Activated CD4-positive, alpha-beta memory T cell treated with anti-CD3 and anti-CD28 coated beads for 36 hours (primary cell): ENCODE measurements at places on chromosomes 16 and 17. TPM values are rescaled to one million over a fixed set of nuclear protein-coding genes. Genes with fewer than 3 reads are reported as not detected.

Gene HS3ST2
- not detected for total RNA-seq

Gene PIP4K2B
- 37.9 TPM for total RNA-seq

Gene KCNAB3
- total RNA-seq = 4.9 TPM

Gene KAT2A
- 38.6 TPM for total RNA-seq

Gene NOXO1
- total RNA-seq = not detected

DNA sequence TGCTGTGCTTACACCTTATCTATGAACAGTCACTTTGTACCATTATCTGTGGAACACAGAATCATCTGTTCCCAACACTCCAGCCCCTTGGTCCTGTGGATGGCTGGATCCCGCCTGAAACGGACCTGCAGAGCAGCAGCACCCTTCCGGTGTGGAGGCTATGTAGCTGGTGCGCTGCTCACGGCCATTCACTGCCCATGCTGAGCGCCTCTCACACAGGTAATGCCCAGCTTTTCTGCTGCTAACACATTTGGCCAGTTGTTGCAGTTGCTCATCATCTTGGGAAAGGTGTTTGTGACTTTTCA, 11.4 kb upstream of the PLK1 start:
- peaks cover 67% of the 10 kb centered on the region for H3K36me3 ChIP-seq
- DNase-seq = no peak
- no peak overlapping the region for H3K4me3 ChIP-seq
- no peak overlapping the region for H3K27ac ChIP-seq

GRCh38 chr16:85573696-85574641, 39.2 kb upstream of the GSE1 start:
- no peaks in the 10 kb centered on the region for H3K27me3 ChIP-seq
- peaks cover 5% of the 10 kb centered on the region for H3K36me3 ChIP-seq
- peaks cover 41% of the 10 kb centered on the region for H3K4me1 ChIP-seq
- H3K4me3 ChIP-seq = no peak overlapping the region
- no peak overlapping the region for H3K27ac ChIP-seq

- H3K4me1 ChIP-seq = no peaks in the 10 kb centered on the region
- peaks cover 6% of the 10 kb centered on the region for H3K27me3 ChIP-seq
- no peak overlapping the region for H3K4me3 ChIP-seq
Measured at GRCh38 chr16:54140057-54140787, 146.4 kb downstream of the IRX3 start.

DNA sequence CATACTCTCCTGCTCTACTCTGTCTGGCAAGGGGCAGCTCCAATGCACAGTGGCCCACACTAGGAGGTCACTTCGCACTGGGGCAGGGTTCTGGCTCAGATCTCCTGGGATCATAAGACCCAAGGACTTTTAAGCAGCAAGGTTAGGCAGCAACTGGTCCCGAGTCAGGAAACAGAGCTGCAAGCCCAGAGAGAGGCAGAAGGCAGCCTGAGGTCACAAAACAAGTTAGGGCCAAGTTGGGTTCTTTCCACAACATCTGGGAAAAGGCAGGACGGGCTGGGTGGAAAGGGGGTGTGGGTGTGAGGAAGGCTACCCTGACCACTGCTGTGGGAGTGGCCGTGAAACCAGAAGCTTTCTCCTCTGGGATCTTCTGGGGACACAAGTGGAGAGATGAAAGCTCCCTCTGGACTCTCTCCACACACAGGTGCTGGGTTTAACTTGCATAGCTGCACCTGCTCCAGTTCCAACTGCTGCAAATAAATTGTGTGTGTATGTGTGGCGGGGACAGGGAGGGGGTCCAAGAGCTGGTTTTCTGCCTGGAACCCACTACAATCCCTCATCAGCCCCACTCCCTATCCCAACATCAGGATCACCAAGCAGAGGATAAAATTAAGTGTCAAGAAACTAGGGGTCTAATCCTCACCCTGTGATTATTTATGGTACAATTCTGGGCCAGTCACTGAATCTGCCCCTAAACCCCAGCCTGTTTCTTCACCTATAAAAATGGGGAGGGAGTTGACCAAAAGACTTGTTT, 8.0 kb upstream of the TSPOAP1 start:
- peak; percentile 46 for DNase-seq
- peaks cover 74% of the 10 kb centered on the region for H3K36me3 ChIP-seq
- H3K27me3 ChIP-seq = peaks cover 6% of the 10 kb centered on the region
- H3K4me1 ChIP-seq = peaks cover 24% of the 10 kb centered on the region
- H3K4me3 ChIP-seq = peak overlapping the region; percentile 92

- DNase-seq = peak; percentile 16
- H3K27me3 ChIP-seq = peaks cover 18% of the 10 kb centered on the region
- peak overlapping the region; percentile 25 for H3K4me3 ChIP-seq
- no peak overlapping the region for H3K27ac ChIP-seq
- peaks cover 2% of the 10 kb centered on the region for H3K36me3 ChIP-seq
Measured at GRCh38 chr17:55266051-55266957, 1.5 kb downstream of the HLF start.

DNA sequence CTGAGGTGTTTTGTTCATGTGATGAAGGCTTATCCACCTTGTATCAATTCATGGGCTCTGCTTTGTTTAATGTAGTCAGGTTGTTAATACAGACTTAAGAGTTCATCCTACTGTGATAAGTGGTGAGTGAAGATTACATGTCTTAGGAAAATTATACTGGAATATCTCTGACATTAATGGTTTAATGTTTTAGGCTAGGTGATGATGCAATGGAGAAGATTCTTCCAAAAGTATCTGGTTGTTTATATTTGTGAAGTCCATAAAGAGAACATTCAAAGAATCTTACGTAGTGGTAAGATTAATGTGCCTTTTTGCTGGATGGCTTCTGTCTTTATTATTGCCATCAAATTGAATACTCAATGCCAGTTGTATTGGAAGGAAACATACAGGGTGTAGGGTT, 236.4 kb downstream of the BCAS3 start:
- H3K27ac ChIP-seq = no peak overlapping the region
- H3K36me3 ChIP-seq = peaks cover 14% of the 10 kb centered on the region
- H3K4me3 ChIP-seq = no peak overlapping the region
- DNase-seq = no peak

DNA sequence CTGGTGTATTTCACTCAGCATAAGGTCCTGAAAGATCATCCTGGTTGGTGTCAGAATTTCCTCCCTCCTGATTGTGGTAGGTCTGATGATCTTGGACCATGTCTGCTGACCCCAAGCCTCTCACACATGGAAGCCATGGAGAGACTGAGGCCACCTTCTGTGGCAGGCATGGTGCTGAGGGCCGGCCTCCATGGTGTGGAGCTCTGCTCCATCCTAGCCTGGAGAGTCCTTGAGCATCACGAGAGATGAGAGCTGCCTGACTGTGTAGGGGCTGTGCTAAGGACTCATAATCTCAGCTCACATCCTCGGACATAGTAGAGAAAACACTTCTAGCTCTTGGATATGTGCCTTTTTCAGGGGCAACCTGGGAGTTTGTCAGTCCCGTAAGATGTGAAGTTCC, 40.6 kb downstream of the MPRIP start:
- H3K4me1 ChIP-seq = peaks cover 18% of the 10 kb centered on the region
- no peaks in the 10 kb centered on the region for H3K27me3 ChIP-seq
- no peak overlapping the region for H3K4me3 ChIP-seq
- peaks cover 6% of the 10 kb centered on the region for H3K36me3 ChIP-seq
- no peak overlapping the region for H3K27ac ChIP-seq

DNA sequence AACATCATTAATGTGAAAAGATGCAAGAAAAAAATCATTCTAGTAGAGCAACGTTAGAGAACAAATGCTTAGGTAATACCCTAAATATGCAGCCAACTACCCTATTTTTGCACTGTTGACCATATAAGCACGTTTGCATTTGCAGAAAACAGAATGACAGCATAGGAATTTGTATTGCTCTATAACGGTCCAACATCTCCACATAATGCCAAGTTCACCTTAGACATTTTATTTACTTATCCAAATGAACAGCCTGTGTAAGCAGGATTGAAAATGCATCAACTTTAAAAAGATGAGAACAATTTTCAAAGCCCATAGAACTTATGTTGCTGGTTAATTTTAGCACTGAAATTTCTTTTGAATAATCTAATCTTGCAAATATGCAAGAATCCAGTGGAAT, 19.1 kb upstream of the RSL1D1 start:
- H3K27ac ChIP-seq = no peak overlapping the region
- no peaks in the 10 kb centered on the region for H3K27me3 ChIP-seq
- peaks cover 17% of the 10 kb centered on the region for H3K36me3 ChIP-seq
- no peak overlapping the region for H3K4me3 ChIP-seq
- DNase-seq = no peak

GRCh38 chr17:37714897-37715296, 30.0 kb downstream of the HNF1B start:
- no peak for DNase-seq
- H3K4me3 ChIP-seq = no peak overlapping the region
- no peak overlapping the region for H3K27ac ChIP-seq
- H3K27me3 ChIP-seq = peaks cover 19% of the 10 kb centered on the region

- H3K27me3 ChIP-seq = peaks cover 5% of the 10 kb centered on the region
- H3K4me1 ChIP-seq = no peaks in the 10 kb centered on the region
- H3K36me3 ChIP-seq = no peaks in the 10 kb centered on the region
- no peak overlapping the region for H3K27ac ChIP-seq
Measured at GRCh38 chr16:86038926-86039310, 140.0 kb downstream of the IRF8 start.

DNA sequence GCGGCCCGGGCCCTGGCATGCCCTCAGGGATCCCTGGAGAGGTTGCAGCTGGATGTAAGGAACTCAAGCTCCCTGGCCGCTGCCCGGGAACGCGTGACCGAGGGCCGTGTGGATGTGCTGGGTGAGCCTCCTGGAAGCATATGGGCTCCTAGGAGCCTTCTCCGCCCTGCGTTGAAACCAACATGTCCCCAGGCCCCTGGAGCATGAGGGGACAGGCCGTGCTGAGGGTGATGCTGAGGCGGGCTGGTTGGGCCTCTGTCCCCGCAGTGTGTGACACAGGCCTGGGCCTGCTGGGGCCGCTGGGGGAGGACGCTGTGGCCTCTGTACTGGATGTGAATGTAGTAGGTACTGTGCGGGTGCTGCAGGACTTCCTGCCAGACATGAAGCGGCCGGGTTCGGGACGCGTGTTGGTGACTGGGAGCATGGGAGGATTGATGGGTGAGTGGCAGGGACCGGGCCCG, 5.7 kb upstream of the HSD17B1 start:
- H3K36me3 ChIP-seq = no peaks in the 10 kb centered on the region
- no peaks in the 10 kb centered on the region for H3K27me3 ChIP-seq
- H3K4me1 ChIP-seq = peaks cover 6% of the 10 kb centered on the region

DNA sequence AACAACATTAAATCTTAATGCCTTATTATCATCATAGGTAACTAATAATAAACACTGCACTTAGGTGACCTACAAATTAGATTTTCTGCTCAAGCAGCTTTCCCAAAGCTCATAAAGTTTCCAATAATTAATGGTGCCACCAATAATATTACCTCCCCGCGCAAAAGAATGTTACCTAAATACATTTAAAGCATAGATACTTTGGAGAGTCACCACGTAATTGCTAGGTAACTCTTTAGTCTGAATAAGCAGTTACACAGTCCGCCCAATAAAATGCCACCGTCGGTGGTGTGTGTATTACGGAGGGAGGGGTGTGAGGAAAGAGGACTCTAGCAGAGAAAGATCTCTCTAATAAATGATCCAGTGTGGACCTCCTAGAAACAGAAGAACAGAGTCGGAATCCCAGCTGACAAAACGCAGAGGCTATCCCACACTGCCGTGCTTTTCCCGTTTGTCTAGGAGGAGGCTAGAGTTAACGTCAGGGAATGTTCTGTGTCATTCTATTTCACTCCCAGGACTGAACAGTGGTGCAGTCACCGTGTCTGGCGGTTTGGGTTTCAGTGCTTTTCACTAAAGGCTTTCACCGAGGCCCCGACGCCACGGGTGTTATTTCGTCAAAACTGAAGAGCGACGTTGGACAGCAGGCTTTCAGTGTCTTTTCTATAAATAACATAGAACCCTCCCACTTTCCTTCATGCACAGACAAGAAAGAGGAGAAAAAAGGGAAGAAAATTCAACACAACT, 630 bp downstream of the RNFT1 start:
- H3K4me1 ChIP-seq = peaks cover 20% of the 10 kb centered on the region
- H3K4me3 ChIP-seq = peak overlapping the region; percentile 75
- H3K36me3 ChIP-seq = peaks cover 11% of the 10 kb centered on the region
- H3K27me3 ChIP-seq = no peaks in the 10 kb centered on the region

DNA sequence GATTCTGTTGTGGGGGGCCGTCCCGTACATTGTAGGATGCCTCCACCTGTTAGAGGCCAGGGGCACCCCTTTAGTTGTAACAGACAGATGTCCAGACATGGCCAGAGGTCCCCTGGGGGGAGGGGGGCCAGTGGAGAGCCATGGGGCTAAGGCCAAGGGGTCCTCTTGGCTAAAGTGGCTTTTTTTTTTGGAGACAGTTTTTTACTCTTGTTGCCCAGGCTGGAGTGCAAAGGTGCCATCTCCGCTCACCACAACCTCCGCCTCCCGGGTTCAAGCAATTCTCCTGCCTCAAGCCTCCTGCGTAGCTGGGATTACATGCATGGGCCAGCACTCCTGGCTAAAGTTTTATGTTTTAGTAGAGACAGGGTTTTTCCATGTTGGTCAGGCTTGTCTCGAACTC, 229.0 kb downstream of the CPPED1 start:
- H3K4me1 ChIP-seq = peaks cover 3% of the 10 kb centered on the region
- no peak overlapping the region for H3K4me3 ChIP-seq
- no peak overlapping the region for H3K27ac ChIP-seq
- no peaks in the 10 kb centered on the region for H3K36me3 ChIP-seq
- no peak for DNase-seq

GRCh38 chr17:17727111-17727659, 45.9 kb downstream of the RAI1 start:
- H3K4me1 ChIP-seq = peaks cover 20% of the 10 kb centered on the region
- peaks cover 14% of the 10 kb centered on the region for H3K27me3 ChIP-seq
- H3K27ac ChIP-seq = no peak overlapping the region
- no peak overlapping the region for H3K4me3 ChIP-seq
- no peaks in the 10 kb centered on the region for H3K36me3 ChIP-seq
- DNase-seq = no peak

- no peak for DNase-seq
- no peak overlapping the region for H3K4me3 ChIP-seq
- peaks cover 7% of the 10 kb centered on the region for H3K27me3 ChIP-seq
- no peaks in the 10 kb centered on the region for H3K4me1 ChIP-seq
- no peak overlapping the region for H3K27ac ChIP-seq
Measured at GRCh38 chr17:81440511-81441244, 45.4 kb downstream of the BAHCC1 start.

- H3K27me3 ChIP-seq = no peaks in the 10 kb centered on the region
- peak overlapping the region; percentile 89 for H3K4me3 ChIP-seq
- H3K27ac ChIP-seq = peak overlapping the region; percentile 86
- peaks cover 24% of the 10 kb centered on the region for H3K36me3 ChIP-seq
Measured at GRCh38 chr16:29974291-29975133, 844 bp downstream of the TAOK2 start.
